ENCODE measurements at places on chromosomes 6 and 20. TPM values are rescaled to one million over a fixed set of nuclear protein-coding genes. Genes with fewer than 3 reads are reported as not detected.

Gene TMEM170B
- 0.69 TPM for total RNA-seq

Gene ID4
- total RNA-seq = not detected

Gene MYMX
- not detected for total RNA-seq

Gene SLC44A4
- 0.39 TPM for total RNA-seq

Gene PTK7
- total RNA-seq = 1.0 TPM

Gene L3MBTL3
- 5.9 TPM for total RNA-seq

Gene ZDHHC14
- 2.1 TPM for total RNA-seq

Gene FOXQ1
- total RNA-seq = not detected

Gene TINAG
- not detected for total RNA-seq

Gene MACROD2
- not detected for total RNA-seq

Gene CST7
- 41.7 TPM for total RNA-seq

Gene EYS
- not detected for total RNA-seq

Gene MTFR2
- total RNA-seq = 31.0 TPM

Gene CLPSL1
- not detected for total RNA-seq

Gene GHRH
- not detected for total RNA-seq

Gene RSPO3
- not detected for total RNA-seq

Gene ABHD16B
- total RNA-seq = not detected

Gene OOEP
- 1.0 TPM for total RNA-seq

Gene NINL
- 4.6 TPM for total RNA-seq

Gene CTCFL
- not detected for total RNA-seq

Gene VSX1
- not detected for total RNA-seq

Gene NMBR
- total RNA-seq = not detected

Data from activated T-helper 17 cell treated with anti-CD3 and anti-CD28 coated beads, Interleukin-2, amount 50 U/mL, for 72 hours (primary cell).